Jurkat, Clone E6-1 (cell line): ENCODE measurements at places on chromosomes 5 and 9.

DNA sequence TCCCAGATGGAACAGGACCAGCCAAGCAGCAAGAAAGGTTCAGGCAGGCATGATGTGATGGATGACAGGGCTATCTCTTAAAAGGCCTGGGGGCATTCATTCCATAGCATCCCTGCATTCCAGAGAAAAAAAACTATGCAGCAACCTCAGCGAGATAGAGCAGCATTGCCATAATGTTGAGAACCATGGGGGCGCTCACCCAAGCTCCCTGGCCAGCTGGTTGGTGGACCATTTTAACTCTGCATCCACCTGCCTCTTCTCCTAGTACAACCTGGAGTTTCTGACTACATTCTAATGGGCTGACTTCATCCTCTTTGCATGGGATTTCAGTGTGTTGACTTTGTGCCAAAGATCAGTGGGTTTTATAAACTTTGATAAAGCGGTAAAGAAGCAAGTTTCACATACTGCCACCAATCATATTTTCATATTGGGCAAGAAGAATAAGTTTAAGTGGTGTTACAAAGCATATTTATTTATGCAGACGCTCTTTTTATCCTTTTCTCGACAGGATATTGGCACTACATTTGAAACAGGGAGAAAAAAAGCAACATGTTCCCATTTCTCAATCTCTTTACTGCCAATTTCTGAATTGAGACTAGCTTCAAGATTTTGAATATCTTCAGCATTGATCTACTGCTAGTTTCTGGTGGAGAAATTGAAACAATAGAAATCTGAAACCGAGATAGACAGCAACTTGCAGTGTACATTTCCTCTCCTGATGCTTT, 378.3 kb upstream of the WWC1 start:
- DNase-seq = no peak

DNA sequence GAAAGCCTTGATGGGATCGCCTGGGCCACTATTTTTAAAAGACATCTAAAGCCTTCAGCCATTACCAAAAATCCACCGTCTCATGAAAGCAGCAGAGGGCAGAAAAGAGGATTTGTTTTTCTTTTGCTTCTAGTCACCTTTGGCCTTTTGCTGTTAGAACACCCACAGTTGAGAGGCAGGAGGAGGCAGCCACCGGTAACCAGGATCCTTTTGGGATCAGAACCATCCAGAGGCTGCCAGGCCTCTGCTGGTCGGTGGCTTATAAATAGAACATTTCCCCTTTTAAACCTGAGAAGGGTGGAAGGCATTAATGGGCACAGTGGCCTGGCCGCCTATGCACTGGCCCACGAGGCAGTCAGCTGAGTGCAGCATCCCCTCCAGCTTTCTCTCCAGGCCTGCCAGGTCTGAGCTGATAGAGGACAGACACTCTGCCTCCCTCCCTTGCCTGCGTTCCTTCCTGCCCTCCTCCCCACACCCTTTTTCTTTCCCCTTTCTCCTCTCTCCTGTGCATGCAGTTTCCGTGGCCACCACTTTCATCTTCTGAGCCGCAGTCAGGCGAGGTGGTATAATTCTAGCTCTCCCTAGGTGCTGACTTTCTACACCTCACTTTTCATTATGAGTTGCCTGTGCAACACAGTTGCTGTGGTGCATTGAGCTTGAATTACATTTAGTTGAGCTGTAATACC, 253.4 kb downstream of the ARHGAP26 start:
- DNase-seq = no peak

GRCh38 chr5:169410996-169411783, 110.3 kb upstream of the SLIT3 start:
- no peak for DNase-seq

GRCh38 chr9:79522793-79523192, 49.0 kb upstream of the TLE4 start:
- DNase-seq = no peak

DNA sequence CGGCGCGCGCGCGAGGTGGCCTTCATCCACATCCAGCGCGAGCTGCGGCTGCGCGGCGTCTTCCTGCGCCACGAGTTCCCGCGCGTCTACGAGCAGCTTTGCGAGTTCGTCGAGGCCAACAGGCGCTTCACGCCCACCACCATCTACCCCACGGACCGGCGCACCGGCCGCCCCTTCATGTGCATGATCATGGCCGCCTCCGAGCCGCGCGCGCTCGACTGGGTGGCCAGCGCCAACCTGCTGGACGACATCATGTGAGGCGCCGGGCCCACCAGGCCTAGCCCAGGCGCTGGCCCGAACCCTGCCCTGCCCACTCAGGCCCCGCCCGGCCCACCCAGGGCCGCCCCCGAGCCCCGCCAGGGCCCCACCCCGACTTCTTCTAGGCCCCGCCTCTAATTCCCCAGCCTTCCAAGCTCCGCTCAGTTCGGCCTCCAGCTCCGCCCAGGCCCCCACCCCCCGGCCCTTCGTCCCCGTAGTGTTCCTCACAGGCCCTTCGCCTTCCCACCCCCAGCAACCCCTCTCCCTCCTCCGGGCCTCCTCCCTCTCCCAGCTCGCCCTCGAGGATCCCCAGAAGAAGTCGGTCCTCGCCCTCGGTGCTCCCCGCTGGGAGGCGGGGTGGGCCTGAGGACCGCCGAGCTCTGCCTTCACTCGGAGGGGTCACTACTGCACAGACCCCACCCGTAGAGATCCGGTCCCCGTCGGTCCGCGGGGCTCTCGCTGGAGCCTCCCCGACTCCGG, 2.0 kb upstream of the PHPT1 start:
- no peak for DNase-seq

DNA sequence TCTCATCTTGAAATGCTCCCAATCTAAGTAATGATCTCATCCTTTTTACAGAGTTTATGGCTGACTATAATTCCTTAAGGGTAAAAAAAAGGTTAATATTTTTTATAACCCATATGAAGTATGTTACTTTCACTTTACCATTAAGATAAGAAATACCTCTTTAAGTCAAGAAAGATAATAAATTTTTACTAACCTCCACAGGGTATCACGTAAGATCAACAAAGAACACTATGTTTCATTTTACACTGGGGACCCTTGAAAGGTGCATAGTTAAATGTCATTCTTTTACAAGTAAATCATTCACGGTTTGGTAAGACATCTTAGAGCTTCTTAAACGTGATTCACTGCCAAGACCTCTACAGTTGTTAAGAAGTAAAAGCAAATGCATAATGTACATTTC, 472.7 kb upstream of the CDH9 start:
- DNase-seq = no peak

- no peak for DNase-seq
These were observed 72.8 kb downstream of the MAPKAP1 start for GRCh38 chr9:125634040-125634717.

DNA sequence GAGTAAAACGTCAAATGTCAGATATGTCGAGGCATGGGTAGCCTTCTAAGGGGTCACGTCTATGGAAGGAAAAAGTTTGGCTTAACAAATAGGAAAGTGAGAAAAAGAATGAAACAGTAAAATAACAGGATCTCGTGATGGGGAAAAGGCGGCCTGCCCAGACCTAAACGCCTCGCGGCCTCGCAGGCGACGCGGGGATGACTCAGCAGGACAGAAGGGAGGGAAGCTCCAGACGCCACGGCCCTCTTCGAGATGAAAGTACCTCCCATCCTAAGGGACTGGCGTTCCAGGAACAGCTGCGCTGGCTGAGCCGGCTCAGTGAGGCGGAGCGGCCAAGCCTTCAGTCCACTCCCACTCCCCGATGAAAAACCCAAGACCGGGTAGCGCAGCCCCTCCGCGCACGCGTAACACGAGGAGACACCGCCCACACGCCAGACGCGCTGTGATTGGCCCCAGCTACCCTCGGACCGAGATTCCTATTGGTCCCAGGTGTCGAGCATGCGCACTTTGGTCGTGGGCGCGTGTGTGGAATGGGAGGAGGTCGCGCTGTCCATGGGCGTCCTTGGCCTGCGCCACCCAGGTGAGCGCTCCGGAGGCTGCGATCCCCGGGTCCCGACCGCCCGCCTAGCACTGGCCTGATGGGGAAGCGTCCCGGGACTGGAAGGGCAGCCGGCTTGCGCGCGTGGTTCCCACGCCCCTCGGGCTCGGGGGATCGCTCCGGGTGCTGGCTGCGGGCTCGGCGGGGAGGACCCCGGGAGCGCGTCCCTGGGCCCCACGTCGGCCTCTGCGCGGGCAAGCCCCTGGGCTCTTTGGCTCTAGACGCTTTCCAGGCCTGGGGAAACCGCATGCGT, 588.5 kb downstream of the MTRR start:
- peak; percentile 78 for DNase-seq

DNA sequence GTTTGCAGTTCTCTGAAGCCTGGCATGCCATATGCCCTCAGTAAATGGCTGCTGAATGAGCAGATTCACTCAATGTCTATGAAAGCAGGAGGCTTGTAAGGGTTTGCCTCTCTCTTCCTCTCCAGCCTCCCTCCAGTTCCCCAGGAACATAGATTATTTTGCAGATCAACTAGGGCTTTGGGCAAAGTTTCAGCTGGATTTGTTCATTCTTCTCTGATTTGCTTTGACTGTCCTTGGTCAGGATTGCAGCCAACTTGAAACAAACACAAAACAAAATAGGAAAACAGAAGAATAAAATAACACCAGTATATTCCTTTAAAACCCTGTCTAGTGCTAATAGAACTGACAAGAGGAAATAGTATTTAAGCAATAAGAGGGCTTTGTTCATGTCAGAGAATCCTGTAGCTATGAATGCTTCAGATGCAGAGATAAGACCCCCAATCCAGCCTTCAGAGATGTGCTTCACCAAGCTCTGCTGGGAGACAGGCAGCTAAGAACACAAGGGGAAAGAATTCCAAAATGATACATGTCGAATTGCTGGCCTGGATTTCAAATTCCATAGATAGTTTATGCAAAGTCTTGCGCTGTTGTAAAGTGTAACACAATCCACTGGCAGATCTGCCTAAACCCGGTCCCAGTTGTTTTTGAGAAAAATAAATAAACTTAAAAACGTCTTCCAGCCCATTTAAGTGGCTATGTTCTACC, 174.3 kb downstream of the PAPPA start:
- DNase-seq = no peak

DNA sequence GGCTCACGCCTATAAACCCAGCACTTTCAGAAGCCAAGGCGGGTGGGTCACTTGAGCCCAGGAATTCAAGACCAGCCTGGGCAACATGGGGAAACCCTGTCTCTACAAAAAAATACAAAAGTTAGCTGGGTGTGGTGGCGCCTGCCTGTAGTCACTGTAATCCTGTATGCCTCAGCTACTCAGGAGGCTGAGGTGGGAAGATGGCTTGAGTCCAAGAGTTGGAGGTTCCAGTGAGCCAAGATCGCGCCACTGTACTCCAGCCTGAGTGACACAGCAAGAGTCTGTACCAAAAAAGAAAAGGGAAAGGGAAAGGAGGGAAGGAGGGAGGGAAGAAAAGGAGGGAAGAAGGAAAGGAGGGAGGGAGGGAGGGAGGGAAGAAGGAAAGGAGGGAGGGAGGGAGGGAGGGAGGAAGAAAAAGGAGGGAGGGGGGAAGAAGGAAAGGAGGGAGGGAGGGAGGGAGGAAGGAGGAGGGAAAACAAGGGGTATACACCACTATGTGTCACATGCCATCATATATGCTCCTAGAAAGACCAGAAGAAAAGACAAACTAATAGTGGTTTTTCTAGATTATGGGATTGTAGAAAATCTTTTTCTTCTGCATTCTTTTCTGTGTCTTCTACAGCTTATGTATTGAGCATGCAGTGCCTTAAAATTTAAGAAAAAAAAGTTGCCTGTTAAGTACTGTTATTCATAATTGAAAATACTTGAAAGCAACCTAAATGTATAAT, 240.1 kb downstream of the DENND1A start:
- DNase-seq = no peak

- no peak for DNase-seq
These were observed 45.7 kb downstream of the TMEM174 start for GRCh38 chr5:73218552-73219171.

GRCh38 chr5:94784536-94785505, 166.4 kb downstream of the SLF1 start:
- no peak for DNase-seq

DNA sequence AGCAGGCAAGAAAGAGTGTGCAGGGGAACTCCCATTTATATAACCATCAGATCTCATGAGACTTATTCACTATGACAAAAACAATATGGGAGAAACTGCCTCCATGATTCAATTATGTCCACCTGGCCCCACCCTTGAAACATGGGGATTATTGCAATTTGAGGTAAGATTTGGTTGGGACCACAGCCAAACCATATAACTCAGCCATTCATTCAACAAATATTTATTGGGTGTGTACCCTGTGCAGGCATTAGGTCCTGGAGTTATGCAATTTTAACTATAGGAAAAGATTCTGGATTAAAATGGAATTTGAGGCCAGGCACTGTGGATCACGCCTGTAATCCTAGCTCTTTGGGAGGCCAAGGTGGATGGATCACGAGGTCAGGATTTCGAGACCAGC, 124.2 kb upstream of the GAS1 start:
- no peak for DNase-seq

DNA sequence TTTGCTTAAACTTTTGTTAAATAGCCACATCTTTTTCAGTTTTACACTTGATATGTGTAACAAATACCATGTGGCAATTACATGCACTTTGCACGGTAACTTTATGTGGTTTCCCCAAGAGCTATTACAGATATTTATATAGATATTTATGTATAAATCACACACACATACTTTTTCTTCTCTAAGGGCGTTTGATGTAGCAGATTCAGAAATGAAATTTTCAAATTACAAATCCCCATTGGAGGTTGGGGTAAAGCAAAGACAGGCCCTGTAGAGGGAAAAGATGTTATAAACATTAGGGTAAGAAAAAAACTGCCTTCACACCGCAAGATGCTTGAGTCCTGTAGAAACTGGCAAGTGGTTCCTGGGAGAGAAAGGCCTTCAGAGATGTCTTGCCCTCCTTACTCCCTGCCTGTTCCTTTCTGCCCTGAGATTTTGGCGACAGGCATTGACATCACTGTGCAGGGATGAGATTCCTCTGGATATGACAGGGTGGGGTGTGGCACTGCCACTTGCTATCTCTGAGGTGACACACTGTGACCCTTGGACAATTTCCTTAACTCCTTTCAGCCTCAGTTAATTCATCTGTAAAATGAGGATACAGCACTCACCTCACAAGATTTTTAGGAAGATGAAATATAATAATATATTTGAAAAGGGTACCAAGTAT, 177.9 kb upstream of the TUT7 start:
- DNase-seq = no peak

DNA sequence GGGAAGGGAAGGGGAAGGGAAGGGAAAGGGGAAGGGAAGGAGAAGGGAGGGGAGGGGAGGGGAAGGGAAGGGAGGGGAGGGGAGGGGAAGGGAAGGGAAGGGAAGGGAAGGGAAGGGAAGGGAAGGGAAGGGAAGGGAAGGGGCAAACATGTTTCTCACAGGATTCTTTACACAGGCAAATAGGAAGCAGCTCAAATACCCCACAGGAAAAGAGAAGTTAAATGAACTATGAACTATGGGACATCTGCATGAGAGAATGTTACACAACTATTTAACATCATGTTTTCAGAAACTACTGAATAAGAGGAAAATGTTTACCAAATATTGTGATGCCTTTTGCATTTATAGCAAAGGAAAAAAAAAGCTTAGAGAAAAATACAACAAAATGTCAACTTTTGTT, 125.4 kb upstream of the SLC30A5 start:
- DNase-seq = no peak

DNA sequence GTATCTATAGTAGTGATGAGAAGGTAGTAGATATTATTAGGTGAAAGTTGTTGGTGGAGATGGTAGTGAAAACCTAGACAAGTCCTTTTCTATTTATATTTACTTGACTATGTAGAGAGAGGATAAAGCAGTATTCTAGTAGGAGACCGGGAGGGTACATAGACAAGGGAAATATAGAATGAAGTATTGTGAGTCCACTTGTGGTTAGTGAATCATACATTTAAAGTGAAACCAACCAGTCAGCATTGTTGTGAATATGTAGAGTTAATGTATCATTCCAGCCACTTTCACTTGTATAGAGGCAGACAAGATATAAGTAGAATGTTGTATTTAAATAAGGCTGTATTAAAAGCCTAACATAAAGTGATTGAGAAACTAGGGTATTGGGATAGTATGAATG, 1711.3 kb upstream of the ACO1 start:
- no peak for DNase-seq
